ENCODE measurements at places on chromosomes 12 and 14.

DNA sequence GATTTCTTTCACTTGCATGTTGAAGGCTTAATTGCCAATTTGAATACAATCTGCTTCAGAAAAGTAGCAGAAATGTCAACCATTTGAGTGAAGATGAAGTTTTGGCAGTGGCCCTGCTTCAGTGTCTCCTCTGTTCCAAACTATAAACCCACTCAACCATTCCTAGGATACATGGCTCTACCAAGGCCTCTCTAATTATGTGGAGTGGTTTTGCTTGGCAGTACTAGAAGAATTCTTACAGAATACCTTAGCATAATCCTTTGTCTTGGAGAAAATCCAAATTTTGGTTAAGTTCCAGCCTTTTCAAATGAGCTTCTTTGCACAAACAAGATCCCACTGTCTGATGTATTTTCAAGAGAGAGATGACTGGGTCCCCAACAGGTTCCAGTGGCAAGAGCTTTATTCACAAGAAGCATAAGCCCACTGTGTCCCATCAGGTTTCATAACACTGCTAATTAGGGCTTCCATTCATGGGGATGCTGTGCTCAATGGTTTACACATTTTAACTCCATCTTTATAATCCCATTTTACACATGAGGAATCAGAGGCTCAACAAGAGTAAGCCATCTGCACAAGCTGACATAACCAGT is 234.5 kb downstream of the IPO8 start:
- DNase-seq = no peak

DNA sequence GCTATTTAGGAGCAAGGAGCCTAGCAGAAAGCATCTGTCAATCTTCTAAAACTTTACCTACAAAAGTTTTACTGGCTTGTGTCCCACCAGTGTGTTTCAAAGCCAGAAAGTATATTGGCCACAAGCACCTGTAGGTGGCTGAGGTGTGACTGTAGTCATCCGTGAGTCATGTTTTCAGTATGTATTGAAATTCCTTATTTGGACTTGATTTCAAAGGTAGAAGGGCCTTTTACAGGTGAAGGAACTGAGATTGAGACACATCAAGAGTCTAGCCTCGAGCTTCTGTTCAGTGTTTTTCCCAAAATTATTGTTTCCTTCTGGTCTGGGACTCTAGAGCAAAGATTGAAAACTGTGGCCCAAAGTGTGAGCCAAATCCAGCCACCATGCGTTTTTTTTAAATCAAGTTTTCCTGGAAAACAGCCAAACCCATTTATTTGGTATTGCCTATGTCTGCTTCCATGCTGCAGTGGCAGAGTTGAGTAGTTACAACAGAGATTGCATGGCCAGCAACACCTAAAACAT is 195.3 kb upstream of the BCL2L14 start:
- no peak for DNase-seq

- no peak for DNase-seq
Measured at GRCh38 chr12:1179128-1179527, 188.1 kb downstream of the ERC1 start.

- DNase-seq = no peak
Measured at GRCh38 chr12:51661836-51662235, 70.8 kb downstream of the SCN8A start.

- no peak for DNase-seq
Measured at GRCh38 chr14:90062822-90063539, 1.2 kb downstream of the KCNK13 start.

GRCh38 chr12:30990316-30990715 is 63.8 kb downstream of the TSPAN11 start:
- no peak for DNase-seq

GRCh38 chr14:67370830-67371229 is 10.7 kb downstream of the EIF2S1 start:
- DNase-seq = no peak

DNA sequence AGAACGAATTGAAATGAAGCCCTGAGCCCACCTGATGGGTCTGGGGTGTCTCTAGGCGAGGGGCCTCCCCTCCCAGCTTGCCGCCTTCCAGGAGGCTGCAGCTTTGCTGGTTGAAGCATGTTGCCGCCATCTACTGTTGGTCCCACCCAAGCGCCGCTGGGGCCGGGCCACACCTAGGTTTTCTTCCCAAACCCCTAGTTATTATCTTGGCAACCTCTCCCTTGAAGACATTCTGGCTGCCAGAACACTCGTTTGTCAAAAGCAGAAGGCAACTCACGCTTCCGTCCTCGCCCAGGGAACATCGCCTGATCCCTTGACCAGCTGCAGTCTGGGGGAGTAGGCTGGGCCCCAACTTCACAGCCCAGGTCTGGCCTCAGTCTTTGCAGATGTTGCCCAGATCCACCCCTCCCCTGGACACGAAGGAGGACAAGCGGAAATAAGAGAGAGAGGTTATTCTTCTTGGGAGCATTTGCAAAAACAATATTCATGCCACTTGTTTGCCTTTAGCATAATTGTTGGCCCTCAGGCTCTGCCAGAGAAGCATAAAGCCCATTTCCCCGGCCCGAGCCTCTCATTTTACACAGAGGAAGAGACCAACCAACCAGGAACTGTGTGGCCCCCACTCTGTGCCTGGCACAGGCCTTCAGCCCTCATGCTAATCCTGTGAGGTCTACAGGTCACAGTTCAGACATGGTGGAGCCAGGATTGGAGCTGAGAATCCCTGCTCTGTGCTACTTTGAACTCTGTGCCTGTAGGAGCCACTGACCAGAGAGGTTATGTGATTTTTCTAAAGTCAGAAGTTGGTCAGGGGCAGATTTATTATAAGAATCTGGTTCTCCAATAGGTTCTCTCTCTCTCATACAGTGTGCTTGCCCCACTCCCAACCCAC is 6.8 kb downstream of the EMP1 start:
- DNase-seq = peak; percentile 89

- DNase-seq = no peak
Measured at GRCh38 chr14:66228267-66228970, 257.8 kb upstream of the CCDC196 start.

DNA sequence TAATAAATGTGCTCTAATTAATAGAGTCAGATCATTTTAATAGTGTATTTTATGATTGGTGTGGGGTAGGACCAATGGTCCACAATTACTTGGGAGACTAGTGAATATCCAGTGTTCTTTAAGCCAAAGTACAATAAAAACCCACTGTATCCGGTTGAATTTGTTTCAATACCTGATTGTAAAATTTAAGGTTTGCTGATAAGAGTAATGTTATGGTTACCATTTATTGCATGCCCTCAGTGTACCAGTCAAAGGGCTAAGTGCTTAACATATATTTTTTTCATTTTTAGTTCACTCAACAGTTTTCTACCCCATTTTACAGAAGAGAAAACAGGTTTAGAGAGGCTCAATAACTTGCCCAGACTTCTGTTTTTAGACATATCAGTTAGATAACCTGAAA is 97.9 kb upstream of the ATF1 start:
- no peak for DNase-seq

GRCh38 chr14:37579274-37579673 is 15.8 kb downstream of the FOXA1 start:
- no peak for DNase-seq

GRCh38 chr12:108939594-108939993 is 59.7 kb downstream of the DAO start:
- no peak for DNase-seq
